RWPE2 (cell line): ENCODE measurements at places on chromosomes 2 and 18.

DNA sequence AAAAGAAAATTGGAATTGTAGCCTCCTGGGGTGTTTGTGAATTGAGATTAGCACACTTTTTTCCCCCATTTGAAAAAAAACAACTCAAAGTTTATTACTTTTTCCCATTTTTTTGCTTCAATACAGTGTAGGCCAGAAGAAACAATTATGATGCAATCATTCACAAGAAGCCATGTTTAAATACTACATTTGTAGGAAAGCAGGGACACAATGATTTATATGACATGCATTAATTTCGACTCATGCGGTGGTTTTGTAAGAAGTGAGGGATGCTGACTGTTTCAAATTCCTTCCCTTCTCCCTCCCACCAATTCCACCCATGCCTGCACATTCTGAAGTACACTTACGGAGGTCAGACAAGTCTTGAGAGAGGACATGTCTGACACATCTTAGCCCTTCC is 774.2 kb upstream of the FSHR start:
- no peak for DNase-seq

DNA sequence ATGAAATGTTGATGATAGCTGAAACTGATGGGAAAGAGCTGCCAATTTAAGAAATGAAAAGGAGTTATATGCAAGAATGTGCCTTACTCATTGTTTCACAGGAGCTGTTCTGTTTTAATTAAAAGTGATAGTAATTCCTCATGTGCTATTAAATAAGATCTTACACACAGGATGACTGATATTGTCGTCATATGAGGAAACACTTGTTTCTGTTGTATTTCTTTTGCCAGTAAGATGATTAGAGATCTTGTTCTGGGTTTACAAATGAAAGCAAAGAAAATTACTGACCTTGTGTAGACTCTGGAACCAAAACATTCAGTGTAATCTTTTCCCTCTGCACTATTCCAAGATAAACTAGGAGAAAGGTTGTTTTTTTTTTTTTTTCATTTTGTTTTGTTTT is 123.6 kb downstream of the MAP3K20 start:
- DNase-seq = no peak

DNA sequence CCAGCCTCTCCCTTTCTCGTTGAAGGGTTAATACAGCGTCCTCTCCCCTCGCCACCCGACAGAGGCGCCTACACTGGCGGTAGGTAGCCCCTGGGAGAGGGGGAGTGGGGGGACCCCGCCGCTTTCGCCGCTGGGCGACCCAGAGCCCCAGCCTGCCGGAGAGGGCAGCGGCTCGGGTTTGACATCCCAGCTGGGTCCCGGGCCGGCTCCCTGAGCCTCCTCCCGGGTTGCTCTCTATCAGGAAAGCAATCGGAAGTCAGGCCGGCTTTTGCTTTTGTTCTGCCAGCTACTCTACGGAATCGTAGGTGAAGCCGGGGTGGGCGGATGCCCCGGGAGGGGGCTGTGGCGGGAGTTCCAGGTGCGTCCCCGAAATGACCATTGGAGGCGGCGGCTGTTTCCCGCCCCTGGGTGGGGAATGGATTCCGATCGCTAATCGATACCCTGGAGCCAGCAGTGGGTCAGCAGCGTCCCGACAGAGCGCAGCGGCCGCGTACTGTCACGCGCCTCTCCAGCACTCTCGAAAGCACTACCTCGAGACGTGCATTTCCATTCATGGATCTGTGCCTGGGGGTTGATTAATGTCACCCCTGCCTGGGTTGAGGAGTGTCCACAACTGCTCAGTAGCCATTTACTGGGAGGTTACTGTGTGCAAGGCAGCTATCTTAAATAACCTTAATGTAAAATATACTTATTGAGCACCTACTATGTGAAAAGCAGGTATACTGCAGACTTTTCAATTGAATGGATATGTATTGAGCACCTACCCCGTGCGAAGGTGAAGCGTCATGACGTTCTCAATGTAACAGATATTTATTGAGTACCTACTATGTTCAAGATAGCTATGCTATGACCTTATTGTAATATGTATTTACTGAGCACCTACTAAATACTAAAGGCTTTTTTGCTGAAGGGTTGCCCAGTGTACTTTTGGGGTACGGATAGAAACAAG is 1.1 kb downstream of the MAPK4 start:
- DNase-seq = no peak

DNA sequence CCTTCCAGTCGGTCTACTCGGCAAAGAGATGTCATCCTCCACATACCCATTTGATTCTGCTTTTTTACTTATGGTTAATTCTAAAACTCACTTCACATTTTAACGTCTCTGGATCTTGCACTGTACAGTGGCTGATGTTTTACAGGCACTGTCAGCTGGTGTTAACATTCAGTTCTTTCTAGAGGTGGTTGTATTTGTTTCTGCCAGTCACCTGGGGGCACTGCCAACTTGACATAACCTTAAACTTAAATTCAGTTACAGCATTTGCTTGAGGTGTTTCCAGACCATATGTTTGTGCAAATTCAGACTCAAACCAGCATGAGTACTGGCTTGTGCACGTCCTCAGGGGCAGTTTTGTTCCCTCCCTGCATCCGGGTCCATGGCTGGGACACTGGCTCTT is 5.3 kb upstream of the TMEM185B start:
- peak; percentile 8 for DNase-seq

GRCh38 chr2:169193618-169194017 is 124.3 kb downstream of the DHRS9 start:
- DNase-seq = no peak

DNA sequence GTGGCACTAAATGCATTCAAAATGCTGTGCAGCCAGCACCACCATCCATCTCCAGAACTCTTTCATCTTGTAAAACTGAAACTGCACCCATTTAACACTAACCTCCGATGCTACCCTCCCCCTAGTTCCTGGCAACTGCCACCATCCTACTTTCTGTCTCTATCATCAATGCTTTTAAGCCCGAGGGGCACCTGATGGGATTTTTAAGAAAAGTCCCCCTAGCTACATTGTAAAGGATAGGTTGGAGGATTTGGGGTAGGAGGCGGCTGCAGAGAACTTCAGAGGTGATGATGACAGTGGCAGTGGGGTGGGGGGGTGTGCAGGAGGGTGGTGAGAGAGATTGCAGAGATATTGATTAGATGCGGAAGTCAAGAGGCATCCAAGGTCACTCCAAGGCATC is 10.8 kb upstream of the YWHAQ start:
- no peak for DNase-seq

GRCh38 chr2:195842932-195843331 is 185.9 kb downstream of the SLC39A10 start:
- no peak for DNase-seq

DNA sequence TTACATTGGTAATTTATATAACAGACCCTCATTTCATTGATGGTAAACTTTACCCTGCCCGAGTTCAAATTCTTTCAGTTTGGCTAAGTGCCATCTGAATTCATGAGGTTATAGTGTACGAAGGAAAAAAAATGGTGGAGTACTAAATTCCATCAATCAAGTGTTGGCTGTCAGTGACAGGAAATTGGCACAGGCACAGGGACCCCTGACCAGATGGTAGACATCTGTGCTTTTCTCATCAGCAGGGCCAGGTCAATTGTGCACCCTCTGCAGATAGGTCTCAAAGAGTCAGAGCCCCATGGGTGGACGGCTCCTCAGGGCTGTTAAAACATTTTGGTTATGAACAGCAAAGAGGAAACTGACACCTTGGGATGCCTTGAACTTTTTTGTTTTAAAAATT is 439.2 kb downstream of the SETBP1 start:
- DNase-seq = no peak

GRCh38 chr18:10006311-10006893 is 92.6 kb downstream of the VAPA start:
- DNase-seq = no peak

DNA sequence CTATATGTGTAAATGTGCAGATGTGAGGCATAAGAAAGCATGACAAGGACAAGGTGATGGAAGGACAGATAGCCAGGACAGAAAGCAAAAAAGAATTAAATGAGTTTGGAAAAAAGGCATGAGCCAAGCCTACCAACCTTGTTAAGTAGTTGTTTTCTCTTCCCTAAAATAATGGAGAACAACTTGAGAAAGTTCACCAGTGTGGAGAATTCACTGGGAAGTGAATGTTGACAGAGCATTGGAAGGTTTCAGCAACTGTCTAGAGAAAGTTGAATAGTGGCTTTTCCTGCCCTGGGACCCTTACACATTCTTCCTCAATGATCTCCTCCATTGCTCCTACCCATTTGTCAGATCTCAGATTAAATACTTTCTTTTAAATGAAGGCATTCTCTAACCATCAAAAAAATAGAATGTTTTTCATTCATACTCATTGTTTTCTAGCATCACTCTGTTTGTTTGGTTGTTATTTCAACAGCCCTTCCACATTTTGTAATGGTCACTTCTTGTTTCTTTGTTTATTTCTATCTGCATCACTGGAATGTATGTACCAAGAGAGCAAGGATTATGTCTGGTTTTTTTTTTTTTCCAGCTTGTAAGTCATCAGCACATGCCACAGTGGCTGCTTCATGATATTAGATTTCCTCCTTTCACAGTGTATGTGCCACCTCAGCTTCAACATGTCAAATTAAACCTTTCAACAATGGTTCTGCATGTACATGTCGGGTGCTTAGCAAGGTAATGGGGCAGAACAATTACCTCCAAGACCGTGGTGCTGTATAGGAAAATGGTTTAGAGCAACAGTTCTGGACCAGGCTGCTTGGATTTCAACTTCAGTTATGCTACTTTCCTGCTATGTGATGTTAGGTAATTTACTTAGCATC is 586.0 kb upstream of the VRK2 start:
- no peak for DNase-seq

GRCh38 chr2:69167469-69167822 is 154.5 kb downstream of the ANTXR1 start:
- DNase-seq = no peak

DNA sequence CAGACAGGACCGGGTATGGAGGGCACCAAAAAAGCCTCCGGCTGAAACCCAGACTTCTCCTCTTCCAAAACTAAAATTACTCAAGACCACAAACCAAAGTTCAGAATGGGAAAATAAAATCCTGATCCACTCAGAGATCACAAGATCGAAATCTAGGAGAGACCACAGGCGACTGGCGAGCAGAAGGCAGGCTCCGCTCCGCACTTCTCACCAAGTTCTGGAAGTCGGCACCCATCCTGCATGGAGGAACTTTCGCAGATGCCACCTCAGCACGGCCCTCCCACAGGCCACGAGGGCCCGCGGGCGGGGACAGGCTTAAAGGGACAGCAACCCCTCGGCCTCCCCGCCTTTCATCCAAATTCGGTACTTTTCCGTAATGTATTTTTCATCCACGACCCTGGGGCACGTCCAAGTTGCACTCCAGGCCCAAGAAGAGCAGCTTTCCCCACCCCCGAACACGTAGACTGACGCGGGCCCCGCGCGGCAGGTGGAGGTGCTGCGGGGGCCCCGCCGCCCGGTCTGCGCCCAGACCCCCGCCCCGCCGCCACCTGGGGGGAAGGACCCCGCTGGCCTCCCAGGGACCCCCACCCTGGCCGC is 43.7 kb downstream of the HDLBP start:
- DNase-seq = no peak

DNA sequence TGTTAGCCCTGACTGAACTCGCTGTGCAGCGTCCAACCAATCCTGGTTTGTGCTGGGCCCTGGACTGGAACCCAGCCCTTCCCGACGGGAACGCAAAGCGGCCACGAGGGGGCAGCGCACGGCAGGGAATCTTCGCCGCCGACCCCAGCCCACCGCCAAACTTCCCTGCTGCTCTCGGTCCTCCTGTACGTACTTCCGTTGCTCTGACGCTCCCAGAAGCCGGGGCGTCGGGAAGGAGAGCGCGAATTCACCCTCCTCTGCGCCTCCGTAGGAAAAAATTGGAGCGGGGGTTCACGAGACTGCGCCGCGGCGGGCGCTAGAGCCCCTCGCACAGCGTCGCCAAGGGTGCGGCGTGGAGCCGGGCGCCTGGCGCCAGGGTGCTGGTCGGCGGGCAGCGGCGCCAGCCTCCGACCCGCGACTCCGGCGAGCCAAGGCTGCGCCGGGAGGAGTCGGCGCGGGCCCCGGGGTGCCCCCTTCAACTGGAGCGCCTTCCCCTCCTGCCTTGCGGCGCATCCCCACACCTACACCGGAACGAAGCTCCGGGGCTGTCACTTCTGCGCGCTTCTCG is 873 bp upstream of the SH3RF3 start:
- peak; percentile 79 for DNase-seq

- no peak for DNase-seq
These were observed 59.6 kb upstream of the ZNF516 start for GRCh38 chr18:76554547-76555222.

GRCh38 chr2:239762655-239763269 is 262.4 kb downstream of the NDUFA10 start:
- DNase-seq = peak; percentile 17

- no peak for DNase-seq
These were observed 53.5 kb downstream of the COPS8 start for GRCh38 chr2:237139123-237139675.

DNA sequence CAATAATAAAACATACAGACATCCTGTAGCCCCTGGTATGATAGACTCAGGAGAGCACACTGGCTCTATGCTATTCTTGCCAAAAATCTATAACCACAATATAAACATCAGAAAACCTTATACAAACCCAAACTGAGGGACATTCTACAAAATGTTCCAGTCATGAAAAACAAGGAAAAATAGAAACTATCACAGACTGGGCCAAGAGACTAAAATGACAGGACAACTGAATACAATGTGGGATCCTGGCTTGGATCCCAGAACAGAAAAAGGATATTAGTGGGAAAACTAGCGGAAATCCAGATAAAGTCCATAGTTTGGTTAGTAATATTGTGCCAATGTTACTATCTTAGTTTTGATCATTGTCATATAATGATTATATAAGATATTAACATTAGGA is 29.6 kb upstream of the EPAS1 start:
- no peak for DNase-seq

GRCh38 chr18:50373561-50374219 is 1.2 kb upstream of the SKA1 start:
- DNase-seq = no peak

DNA sequence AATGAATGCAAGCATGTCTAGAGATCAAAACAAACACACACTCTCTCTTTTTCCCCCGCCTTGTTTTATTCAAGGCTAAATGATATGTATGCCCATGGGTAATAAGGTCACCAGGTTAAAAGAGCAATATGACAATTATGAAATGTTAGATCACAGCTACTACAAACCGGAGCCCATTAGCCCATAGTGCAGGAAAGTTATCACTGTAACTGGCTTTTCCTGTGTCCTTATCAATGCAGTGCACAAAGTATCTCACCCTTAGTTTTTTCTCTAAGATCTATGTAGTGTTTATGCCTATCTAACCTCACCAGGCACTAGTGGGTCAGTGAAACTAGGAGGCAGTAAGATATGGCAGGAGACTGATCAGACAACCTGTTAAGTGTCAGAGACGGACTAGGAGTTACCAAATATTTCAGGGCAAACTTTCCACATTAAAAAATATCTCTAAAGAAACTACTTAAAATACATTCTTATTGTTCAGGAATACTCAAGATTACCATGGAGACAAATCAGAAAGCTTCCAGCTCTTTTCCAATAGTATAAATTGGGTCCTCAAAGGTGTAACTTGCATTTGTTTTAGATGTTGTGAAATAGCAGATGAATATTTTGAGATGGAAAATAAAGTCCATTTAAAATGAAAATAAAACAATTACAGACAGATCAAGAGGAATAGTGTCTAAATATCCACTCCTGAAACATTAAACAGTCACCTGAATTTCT is 282.2 kb downstream of the EXOC6B start:
- DNase-seq = no peak
